ENCODE measurements at places on chromosomes 2 and 18.

- no peak for DNase-seq
Measured at GRCh38 chr2:236871500-236872001, 214.1 kb upstream of the COPS8 start.

DNA sequence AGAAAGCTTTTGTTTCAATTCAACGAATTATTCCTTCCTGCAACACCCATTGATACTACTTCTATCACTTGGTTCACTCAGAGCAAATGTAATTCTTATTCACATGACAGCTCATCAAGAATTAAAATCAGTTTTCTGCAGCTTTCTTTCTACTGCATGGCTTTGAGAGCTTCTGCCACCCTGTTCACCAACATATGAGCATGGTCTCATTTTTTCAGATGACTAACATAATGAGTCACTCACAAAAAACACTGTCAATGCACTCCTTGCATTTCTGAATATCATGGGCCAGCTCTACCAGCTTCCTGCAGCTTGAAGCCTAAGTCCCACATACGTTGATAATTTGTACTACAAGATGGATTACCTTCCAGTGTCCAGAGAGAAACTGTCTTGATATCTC lies 342.9 kb downstream of the LRATD1 start:
- DNase-seq, result no peak

- DNase-seq, result no peak
Measured at GRCh38 chr18:35326695-35327387, 17.4 kb downstream of the ZNF24 start.

DNA sequence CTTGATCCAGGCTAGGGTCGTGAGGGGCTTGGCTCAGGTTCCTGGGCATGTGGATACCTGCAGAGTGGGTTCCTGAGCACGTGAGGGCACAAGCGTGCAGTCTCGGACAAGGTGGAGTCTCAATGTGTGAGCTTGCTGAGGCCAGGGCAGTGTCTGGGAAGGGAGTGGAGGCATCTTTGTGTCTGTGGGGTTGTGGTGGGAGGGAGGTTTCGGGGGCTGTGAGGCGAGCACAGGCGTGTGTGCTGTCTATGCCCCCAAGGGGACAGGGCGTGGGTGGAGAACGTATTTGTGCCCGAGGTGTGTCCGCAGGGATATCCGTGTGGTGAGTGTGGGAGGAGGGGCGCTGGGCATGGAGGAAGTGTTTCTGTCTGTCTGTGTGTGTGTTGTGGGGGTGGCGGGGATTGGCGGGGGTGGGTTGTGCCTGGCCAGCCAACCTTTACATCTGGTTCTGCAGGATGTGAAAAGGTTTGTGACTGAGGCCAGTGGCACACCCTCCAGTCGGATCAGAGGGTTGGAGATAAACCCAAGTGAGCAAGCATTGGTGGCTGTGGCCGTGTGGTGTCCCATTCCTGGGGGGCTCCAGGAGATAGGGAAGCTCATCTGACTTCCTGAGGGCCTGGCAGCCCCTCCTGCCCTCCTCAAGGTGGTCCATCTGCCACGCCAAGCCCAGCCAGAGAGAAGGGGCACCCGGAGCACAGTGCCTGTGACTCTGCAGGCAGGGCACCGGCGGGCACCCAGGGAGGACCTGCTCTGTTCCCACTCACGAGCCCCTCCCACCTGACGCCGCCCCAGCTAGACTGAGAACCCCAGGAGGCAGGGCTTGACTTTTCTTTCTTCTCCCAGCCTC lies 57.1 kb downstream of the ZFP36L2 start:
- no peak for DNase-seq

DNA sequence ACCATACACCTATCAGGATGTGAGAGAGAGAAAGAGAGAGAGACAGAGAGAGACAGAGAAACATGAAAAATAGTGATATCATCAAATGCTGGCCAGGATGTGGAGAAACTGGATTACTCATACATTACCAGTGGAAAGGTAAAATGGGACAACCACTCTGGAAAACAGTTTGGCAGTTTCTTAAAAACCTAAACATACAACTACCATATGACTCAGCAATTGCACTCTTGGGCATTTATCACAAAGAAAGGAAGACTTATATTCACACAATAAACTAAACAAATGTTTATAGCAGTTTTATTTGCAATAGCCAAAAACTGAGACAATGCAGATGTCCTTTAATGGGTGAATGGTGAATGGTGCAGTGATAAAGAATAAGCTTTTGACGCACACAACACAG lies 29.1 kb downstream of the SLC4A3 start:
- no peak for DNase-seq

DNA sequence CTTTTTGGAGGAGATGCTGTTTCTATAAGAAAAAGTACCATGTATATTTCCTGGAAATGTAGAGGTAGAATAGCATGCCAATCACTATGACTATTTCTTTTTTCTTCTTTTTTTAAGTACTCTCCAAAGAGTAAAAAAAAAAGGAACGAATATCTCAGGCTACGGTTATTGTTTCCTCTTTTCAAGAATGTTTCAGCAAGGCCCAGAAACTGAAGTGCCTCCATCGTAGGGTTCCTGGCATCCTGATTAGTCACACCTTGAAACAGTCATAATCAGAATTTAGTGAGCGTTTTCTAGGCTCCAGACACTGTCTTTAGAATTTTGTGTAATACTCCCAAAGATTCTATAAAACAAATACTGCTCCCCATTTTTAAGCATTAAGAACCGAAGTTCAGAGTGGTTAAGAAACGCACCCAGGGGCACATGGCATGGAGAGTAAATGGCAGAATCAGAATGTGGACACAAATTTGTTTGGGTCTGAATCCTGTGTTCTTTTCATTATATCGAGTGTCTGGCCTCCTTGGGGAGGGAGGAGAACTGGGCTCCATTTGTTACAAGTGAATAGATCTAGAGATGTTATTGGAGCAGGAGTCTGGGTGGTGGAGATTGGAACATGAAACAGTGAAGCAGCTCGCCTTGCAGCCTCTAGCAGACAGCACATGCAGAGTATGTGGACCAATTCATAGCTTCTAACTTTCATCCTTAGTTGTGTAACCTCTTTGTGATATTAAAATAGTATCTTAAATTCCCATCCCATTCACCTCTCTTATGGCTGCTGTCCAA lies 26.7 kb downstream of the ZEB2 start:
- no peak for DNase-seq

DNA sequence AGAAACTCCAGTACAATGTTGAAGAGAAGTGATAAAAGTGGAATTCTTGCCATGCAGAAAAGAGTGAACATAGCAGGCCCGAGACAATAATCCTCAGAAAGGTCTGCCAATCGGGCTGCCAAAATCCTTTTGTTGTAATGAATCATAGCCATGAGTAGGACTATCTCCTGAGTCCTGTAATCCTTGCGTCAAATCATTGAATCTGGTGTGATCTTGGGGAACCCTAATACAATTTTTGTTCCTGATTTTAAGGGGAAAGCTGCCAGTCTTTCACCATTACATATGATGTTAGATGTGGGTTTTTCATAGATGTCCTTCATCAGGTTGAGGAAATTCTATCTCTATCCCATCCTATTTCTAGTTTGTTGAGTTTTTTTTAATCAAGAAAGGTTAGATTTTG lies 2.2 kb downstream of the TPGS2 start:
- DNase-seq, result no peak

DNA sequence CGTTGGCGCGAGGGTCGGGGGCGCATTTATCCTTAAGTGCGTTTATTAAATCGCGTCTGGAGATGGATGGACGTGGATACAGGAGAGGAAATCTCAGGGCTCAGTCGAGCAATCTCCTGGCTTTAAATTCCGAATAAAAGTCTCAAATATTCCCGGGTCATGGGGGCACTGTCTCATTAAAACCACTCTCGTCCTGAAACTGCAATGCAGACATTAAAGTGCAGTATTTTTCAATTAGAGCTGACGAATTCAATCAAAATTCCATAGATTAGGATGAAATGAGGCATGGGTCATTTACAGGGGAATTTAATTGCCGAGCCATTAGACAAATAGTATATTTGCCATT lies 10.7 kb upstream of the GBX2 start:
- DNase-seq, result no peak

- DNase-seq, result no peak
Measured at GRCh38 chr2:125095826-125096225, 1070.7 kb downstream of the CNTNAP5 start.

DNA sequence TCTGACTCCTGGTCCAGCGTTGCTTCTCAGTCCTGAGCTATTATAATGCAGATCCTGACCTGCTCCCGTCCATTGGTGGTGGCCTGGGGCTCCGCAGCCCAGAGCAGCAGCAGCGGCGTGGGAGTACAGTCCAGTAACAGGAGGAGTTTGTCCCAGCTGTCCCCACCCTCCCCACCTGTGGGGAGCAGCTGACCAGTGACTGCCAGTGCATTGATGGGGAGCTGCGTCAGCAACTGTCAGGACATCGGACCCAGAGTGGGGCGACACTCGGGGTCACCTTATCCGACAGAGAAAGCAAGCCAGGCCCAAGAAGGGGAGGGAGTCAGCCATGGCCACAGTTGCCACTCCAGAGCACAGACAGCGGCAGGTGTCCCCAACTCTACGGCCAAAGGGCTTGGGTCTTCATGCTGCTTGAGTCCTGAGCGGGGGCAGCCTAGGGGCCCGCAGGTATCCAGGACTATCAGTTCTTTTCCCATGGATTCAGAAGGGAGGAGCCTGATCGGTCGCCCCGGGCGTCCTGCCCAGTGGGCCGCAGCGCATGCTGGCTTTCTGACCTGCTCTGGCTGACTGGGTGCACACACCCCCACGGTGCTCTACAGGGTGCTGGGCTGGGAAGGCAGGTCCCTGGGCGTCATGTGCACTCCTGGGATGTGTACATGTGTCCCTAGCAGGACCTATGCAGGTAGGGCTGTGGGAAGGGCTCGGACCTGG lies 29.7 kb downstream of the DNMT3A start:
- no peak for DNase-seq

DNA sequence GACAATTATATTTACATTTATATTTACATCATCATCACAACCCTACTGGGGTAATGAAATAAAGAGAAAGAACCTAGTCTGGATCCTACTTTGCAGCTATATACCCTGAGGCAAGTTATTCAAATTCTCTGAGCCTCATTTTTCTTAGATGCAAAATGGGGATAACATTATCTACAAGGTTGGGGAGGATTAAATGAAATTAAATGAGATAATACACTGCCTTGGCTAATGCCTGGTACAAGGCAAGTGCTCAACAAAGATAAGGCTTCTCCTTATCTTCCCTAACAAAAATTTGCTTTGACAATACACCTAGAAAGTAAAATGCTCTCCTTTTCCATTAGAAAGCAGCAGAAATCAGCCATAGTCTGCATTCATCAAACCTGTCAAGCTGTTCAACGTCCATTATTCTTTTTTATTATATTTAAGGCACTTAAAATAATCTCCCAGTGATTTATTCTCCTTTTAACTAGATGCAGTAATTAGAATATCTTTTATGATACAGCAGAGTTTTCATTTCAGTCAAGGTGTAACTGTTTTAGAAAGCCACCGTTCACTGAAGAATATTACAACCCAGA lies 44.8 kb downstream of the TCF4 start:
- DNase-seq, result no peak

GRCh38 chr2:72619626-72620025 lies 206.2 kb downstream of the EXOC6B start:
- DNase-seq, result no peak

DNA sequence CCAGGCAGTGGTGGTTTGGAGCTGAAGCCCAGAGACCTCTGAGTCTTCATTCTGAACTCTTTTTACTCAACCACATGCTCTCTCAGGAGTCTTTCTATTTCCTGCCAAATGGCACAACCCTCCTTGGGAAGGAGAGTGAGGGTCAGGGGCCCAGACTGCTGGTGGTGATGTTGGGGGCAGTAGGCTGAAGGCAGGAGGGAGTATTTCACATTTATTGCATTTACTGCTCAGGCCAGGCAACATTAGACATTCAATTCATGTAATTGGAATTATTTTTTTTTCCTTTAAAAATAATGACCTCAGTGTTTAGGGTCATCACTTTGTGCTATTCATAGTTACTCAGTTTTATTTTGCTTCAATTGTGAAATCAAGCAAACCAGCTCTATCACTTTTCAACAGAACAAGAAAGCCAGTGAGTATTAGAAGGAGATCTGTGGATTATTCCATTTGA lies 311.3 kb upstream of the NT5C1B start:
- no peak for DNase-seq

GRCh38 chr2:117523267-117523666 lies 291.2 kb upstream of the DDX18 start:
- DNase-seq, result no peak

DNA sequence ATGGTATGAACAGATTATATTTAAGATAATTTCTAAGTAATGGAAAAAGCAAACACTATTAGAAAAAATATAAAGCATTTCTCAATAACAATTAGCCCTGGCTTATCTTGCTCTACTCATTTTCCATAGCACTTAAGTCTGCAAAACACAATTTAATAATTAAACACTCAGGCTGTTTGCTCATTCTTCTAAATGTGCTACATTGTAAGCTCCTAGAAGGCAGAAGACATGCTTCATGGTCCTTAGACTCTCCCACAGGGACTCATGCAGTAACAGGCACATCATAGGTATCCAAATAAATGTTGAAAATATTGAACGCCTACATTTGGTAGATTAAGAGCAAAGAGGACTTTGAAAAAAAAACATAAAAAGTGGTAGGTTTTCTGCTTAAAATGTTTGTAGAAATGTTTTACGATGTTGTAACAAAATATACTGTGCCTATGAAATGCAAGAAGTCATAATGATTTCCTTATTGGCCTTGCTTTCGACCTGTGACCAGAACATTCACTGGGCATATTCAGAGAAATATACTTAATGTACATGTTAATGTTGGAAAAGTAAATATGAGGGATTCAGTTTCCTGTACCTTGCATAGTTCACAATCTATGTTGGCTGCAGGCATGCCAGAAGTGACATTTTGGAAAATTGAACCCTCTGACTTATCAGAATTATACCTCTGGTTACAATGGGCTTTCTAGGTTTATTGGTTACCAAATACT lies 27.2 kb downstream of the G6PC2 start:
- no peak for DNase-seq

GRCh38 chr2:153770359-153770991 lies 101.2 kb upstream of the GALNT13 start:
- DNase-seq, result no peak

DNA sequence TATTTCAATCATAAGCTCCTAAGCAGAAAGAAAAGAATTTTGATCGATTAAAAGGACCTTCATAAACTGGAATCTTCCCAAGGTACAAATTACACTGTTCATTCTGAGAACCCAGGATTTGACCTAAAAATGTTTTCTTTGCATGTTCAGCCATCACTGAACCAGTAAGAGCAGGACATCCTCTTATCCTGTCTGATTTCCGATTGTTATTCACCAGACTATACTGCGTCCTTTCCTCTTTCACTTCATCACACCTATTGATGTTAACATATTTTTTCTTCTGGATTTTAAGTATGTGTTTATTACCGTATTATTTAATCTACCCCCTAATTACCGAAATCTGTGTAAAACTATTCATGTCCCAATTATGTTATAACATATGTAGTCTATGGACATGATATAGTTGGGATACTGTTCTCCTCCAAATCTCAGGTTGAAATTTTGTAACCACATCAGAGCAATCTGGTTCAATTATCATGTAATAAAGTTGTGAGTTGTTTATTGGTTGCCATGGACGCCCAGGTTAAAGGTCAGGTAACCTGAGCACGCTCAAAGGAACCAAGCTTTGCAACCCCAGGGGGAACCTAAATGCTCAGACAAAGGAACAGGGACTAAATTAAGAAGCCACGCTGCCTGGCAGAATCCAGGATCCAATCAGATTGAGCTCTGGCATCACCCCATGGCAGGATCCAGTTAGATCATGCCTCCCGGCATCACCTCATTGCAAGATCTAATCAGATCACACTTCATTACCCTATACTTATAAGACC lies 11.6 kb upstream of the TBC1D8 start:
- DNase-seq, result no peak
